ENCODE measurements at places on chromosomes 3 and 15.

DNA sequence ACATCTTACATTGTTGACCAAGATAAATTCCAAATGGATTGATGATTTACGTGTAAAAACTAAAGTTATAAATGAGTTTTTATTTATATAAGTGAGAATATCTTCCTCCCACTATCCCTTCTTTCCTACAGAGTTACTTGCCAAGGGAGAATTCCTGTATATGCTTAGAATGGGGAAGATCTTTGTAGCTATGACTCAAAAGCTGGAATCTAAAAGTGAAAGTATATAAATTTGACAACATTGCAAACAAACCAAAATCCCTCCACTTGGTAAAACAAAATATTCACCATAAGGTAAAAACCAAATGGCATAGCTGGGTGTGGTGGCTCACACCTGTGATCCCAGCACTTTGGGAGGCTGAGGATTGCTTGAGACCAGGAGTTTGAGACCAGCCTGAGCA, 52.7 kb upstream of the GCNT3 start:
- no peak for DNase-seq
- no peak overlapping the region for H3K27ac ChIP-seq
- no peaks in the 10 kb centered on the region for H3K36me3 ChIP-seq
- peaks cover 8% of the 10 kb centered on the region for H3K4me1 ChIP-seq
- H3K4me3 ChIP-seq: no peak overlapping the region

GRCh38 chr3:197471221-197472010, 84.4 kb downstream of the BDH1 start:
- H3K27ac ChIP-seq: no peak overlapping the region
- H3K4me1 ChIP-seq: peaks cover 43% of the 10 kb centered on the region
- H3K36me3 ChIP-seq: no peaks in the 10 kb centered on the region
- no peak overlapping the region for H3K4me3 ChIP-seq

DNA sequence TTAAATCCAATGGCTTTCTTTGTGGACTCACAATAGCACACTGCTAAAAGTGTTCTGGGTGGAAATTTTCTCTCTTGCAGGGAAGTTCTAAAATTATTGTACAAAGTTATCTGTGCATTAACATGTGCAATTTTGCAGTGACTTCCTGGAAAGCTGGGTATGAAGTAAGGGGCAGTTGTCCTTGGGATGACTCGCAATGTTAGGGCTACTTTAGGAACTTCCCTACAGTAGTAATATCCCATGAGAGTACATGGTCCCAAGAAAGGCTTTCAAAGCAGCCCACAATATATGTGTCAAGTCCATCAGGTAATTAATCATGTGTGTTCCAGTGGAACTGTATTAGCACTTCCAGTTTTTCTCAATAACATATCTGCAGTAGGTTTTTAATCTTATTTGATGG, 201.0 kb upstream of the UBE2E2 start:
- H3K4me3 ChIP-seq: no peak overlapping the region
- H3K27me3 ChIP-seq: no peaks in the 10 kb centered on the region
- no peak overlapping the region for H3K27ac ChIP-seq
- H3K36me3 ChIP-seq: no peaks in the 10 kb centered on the region
- no peak for DNase-seq

DNA sequence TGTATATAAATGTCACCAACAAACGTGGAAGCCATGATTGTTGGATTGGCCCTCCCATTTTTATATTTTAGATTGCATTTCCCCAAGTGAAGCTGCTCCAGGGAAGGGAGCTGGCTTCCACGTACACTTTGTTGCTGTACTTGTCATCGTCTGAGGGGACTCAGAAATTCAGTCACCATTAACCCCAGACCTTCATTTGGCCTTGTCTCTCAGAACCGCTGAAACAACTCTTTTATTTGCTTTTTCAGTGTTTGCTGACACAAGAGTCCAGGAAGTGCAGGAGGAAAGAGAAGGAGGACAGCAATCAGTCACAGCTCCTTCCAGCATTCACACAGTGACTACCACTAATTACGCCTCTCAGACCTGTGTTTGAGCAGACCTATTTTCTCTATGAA, 276.5 kb downstream of the TBL1XR1 start:
- H3K4me3 ChIP-seq: peak overlapping the region; percentile 12
- peak overlapping the region; percentile 9 for H3K27ac ChIP-seq
- no peaks in the 10 kb centered on the region for H3K36me3 ChIP-seq
- H3K4me1 ChIP-seq: no peaks in the 10 kb centered on the region
- DNase-seq: no peak
- no peaks in the 10 kb centered on the region for H3K27me3 ChIP-seq

- no peak for DNase-seq
- no peaks in the 10 kb centered on the region for H3K36me3 ChIP-seq
- no peak overlapping the region for H3K4me3 ChIP-seq
These were observed 389.3 kb downstream of the MCTP2 start for GRCh38 chr15:94620632-94621031.

DNA sequence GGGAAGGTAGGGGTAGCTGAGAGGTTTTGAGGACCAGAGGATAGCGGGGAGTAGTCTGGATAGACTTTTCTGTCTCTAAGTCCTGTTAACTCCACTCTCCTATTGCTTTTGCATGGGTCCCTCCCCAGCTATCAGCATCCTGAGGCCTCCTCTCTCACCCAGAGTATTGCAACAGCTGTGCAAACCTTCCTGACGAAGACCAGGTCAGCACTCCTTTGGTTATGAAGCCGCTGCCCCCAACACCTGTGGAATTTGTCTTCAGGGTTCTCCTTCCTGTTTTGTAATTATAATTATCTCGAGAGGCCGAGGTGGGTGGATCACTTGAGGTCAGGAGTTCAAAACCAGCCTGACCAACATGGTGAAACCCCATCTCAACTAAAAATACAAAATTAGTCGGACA, 24.8 kb downstream of the TYRO3 start:
- H3K36me3 ChIP-seq: no peaks in the 10 kb centered on the region
- no peaks in the 10 kb centered on the region for H3K27me3 ChIP-seq
- no peak for DNase-seq
- H3K4me3 ChIP-seq: no peak overlapping the region
